ENCODE measurements at places on chromosomes 2 and 18.

GRCh38 chr2:65372619-65373018 lies 59.8 kb downstream of the SPRED2 start:
- DNase-seq = no peak

- no peak for DNase-seq
Measured at GRCh38 chr2:190214426-190215194, 105.0 kb downstream of the HIBCH start.

- no peak for DNase-seq
Measured at GRCh38 chr18:79875531-79875919, 75.9 kb downstream of the SLC66A2 start.

GRCh38 chr2:96729748-96730147 lies 10.1 kb downstream of the LMAN2L start:
- DNase-seq = no peak

DNA sequence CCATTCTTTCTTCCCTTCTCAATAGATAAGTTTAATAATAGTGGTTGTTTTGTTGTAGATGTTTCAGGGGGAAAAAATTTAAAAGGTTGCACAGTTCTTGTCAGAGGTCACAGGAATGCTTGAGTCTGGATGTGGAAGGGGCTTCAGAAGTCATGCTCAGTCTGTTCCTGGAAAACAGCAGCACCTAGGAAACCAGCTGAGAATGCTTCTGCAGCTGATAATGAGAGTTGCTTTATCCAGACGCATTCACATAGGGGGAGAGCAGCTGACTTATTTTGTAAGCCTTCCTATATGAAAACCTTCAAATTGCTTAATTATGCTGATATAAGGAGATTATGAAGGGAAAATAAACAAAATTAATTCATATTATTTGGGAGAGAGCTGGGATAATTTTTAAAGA lies 235.5 kb downstream of the GULP1 start:
- DNase-seq = no peak
